ENCODE measurements at places on chromosomes 7 and 10.

- DNase-seq: no peak
Observed at GRCh38 chr10:96772196-96772595, 51.9 kb upstream of the PIK3AP1 start.

DNA sequence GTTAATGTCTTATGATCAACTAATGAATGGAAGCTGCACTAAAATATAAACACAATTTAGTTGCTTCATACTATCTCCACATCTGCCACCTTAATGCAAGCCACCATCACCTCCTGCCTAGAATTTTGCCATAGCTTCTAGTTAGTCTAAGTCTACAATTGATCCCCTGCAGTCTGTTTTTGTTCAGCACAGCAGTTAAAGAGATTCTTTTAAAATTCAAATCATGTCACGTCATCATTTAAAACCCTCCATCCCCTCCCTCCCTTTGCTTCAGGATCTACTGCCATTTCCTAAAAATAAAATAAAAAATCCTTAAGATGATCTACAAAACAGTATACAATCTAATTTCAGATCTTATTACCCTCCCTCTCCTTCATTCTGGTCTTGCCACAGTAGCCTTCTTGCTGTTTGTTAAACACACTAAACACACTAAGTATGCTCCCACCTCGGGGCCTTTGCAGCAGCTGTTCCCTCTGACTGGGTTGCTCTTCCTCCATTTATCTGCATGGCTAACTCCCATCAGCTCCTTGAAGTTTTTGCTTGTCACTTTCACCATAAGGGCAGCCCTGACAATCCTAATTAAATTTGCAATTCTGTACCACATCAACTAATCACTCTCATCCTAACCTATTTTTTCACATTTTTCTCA lies 97.0 kb upstream of the FOXP2 start:
- DNase-seq: no peak

DNA sequence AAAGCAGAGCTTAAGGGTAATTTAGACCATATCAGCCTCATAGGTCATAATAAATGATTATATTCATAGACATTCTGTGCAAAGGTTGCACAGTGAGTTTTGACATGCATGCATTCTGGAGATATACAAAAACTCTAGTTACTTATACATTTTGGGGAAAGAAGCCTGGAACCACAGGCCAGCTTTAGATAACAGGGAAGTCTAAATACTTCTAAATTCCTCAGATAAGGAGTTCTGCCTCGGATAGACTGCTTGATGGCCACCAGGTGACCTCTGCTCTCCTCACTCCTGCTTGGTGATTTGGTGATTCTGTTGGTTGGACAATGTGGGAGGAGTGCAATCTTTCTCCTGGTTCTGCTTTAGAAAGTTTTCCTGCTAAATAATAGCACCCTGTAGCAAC lies 77.9 kb downstream of the SGMS1 start:
- no peak for DNase-seq

GRCh38 chr10:119933179-119933578 lies 40.6 kb downstream of the SEC23IP start:
- DNase-seq: no peak

- DNase-seq: peak; percentile 71
Observed at GRCh38 chr7:85184599-85185423, 2.0 kb downstream of the SEMA3D start.

GRCh38 chr10:35390161-35390840 lies 54.0 kb downstream of the CCNY start:
- no peak for DNase-seq

DNA sequence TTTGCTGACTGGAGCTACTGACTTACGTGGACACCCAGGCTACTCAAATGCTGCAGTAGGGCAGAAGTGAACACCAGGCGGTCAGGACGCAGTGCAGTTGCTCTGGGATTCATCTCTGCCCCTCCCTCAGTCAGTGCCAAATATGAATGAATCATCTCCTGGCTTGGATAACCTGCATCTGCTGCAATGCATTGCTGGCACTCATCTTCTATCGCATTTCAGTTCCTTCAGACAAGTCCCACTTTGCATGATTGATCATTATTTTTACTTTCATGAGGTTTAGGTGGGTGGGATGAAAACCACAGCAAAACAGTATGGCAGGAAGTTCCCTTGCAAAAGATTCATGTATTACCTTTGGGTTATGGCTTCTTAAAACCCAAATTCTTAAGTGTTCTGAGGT lies 224.6 kb upstream of the NRP1 start:
- DNase-seq: no peak

DNA sequence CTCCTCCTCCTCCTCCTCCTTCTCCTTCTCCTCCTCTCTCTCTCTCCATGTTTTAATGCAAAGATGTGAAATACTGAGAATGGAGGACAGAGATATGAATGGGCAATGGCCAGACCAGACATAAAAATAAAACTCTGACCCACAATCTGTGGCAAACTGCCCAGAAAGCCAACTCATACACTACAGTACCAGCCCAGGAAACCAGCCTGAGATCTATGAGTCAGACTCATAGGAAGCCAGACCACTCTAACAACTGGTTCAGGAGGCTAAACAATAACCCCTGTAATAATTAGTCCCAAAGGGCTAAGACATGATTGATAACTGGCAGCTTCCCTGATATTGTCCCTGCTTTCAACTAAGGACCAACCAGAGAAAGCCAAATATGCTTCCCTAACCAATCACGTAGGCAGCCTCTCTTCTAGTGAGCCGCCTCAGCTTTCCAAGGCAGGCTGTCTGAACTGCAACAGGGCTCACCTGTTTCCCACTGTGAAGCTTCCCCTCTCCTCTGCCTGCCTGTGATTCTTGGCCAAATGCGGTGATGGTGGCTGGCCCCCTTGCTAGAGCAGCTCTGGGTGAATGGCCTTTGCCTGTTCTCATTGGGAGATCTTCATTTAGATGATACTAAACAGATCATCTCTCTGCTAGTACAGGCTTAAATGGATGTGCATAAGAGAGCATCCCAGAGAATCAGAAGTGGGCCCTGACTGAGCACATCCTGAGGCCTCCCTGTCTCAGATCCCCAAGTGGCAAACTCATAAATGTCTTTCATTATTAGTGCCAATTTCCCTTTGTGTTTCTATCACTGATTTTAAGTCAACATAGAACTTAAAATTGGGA lies 817.6 kb downstream of the TNS3 start:
- no peak for DNase-seq

DNA sequence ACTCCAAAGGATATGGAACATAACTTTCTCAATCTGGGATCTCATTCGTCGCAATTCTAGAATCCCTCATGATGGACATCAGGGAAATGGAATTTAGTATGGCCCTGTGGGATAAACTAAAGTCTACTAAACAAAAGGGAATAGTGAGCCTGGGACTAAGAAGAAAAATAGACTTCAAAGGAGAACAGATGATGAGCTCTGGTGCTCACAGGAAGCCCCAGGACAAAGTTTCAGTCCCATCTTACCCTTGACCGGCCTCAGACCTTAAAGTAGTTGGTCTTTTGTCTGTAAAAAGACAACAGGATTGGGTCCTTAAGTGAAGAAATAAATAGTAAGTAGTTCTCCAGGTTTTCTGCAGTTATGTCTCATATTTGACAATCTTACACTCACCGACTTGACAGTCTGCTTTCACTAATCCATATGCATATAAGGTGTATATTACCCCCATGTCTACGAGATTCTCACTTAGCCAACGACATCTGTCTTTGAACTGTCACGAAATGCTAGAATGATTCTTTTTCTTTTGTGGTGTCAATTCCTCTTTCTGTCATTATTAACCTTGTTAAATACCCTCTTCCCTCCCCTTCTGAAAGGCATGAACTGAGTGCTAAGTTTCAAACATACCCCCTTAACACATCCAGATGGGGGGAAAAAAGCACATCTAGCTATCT lies 10.9 kb upstream of the IKZF1 start:
- no peak for DNase-seq

DNA sequence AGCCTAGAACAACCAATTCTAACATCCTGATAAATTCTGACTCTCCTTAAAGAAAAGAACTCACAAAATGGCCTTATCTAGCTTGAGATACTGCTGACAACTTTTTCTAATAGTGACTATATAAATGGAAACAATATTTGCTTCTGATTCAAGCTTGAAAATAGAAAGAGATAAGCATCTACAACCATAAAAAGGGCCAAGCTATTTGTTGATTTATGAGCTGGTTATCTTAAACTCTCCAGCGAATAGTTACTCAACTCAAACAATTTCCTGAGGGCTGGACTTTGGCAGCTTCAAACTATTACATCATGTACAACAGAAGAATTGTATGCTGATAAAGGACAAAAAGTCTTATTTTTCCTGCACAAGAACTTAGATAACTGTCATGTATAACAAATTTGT lies 4.6 kb downstream of the USP54 start:
- no peak for DNase-seq

- no peak for DNase-seq
Observed at GRCh38 chr10:109851616-109852474, 71.5 kb downstream of the XPNPEP1 start.

DNA sequence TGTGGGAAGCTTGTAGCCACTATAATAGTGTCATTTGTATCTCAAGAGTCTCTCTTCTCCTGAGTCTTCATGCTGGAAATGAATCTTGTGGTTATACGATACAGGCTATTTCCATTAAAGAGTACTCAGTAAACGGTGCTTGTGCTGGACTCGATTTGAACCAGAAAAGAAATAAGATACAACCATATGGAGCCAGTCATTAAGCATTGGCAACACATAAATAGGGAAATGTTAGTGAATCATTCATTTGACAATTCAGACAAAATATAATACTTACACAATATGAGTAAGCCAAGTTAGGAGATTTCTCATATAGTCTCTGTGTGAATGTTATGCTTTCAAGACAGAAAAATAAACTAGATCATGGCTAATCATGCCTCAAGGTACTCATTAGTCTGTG lies 356.8 kb downstream of the PLXDC2 start:
- DNase-seq: no peak

DNA sequence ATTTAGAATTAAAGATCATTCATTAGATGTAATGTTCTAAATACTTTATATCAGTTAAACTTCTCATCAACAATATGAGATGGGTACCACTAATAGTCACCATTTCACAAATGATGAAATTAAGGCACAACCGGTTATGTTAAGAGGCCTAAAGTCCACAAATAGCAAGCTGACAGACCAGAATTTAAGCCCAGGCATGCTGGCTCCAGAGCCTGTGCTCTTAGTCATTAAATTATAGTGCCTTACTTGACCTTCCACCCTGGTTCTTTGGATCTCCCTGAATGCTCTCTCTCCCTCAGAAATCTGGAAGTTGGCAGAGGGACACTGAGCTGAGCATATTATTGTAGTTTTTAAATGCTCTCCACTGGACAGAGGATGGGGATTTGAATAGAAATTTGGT lies 3.6 kb downstream of the LIPN start:
- DNase-seq: no peak

DNA sequence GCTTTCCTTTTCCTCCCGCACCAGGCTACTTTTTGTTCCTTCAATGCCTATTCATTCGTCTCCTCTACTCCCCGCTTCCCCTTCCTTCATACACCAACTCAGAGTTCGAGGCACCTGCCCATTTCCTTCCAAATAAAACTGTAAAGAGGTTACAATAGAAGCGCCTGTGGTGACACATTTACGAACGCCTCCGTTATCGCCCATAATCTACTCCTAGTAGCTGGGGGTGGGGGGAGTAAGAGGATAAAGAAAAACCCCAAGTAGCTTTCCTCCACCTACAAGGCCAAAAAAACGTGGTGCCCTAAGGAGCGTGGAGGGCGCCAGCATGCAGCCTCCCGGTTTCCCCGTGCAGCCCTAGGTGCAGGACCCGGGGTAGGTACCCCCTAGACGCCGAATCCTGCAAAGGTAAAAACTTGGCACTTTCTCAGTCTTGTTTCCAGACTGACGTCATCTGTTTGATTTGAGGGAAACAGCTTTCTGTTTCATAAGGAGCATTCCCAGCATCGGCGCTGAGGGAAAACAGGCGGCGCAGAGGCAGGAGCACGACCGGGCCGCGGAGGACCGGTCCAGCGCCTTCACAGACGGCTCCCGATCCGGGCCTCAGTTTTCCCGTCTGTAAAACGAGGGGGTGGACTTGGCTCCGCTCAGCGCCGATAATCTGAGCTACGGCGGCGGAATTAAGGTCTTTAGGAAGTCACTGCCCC lies 922 bp downstream of the PPA1 start:
- no peak for DNase-seq

- no peak for DNase-seq
Observed at GRCh38 chr10:98399784-98400183, 15.2 kb downstream of the PYROXD2 start.

- no peak for DNase-seq
Observed at GRCh38 chr10:133324198-133324792, 12.4 kb downstream of the CALY start.

DNA sequence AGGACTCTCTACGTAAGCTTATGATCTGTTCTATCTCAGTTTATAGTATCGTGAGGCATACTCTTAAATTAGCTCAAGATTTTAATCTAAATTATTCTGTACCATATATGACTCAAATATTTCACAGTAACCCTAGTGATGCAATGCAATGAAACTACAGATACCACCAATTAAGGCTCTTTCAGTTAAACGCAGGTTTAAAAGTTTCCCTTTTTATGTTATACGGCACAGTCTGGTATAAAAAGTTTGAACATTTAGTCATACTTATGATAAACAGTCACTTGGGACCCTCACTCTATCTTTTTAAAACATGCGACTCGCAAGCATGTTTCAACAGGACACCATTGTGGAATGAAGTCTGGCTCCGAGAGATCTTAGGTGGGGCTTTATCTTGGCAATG lies 107.2 kb downstream of the CDK6 start:
- DNase-seq: no peak

Measured in type B pancreatic cell (in vitro differentiated cells).